H1 (cell line): ENCODE measurements at places on chromosomes 16 and 17.

GRCh38 chr17:81992306-81993102 lies 15.1 kb downstream of the ASPSCR1 start:
- DNase-seq, result no peak

GRCh38 chr17:63503341-63503705 lies 19.8 kb upstream of the KCNH6 start:
- DNase-seq, result no peak

DNA sequence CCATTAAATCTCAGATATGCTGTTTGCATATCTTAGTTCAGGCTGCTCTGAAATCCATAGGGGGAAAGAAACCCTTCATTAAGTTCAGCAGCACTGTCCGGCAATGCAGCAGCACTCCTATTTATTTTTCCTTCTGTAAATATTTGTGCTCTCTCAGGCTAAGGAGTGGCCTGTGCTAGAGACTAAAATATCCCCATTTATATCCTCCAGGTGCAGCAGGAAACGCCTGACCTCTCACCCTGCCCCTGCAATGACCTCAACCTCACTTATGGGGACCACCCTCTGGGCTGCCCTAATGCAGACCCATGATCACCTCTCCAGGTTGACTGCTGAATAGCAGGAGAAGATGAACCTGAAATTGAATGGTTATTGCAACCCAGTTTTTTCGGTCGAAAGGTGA lies 165.0 kb upstream of the ELAC2 start:
- DNase-seq, result no peak

DNA sequence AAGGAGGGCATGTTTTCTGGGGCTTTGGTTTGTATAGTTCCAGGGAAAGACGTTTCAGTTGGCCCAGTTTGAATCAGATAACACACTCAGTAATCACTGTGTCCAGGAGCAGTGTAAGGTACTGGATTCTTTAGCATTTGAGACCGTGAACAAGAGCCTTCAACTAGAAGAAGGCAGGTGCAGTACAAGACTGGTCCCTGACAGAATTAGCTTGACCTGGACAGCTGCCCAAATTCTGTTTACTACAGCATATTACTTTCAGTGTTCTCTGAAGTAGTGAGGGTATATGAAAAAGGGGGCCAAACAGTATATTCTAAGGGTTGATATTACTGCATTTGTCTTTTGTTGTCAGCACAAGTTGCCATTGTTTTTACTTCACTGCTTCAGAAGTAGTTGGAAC lies 81.3 kb downstream of the COX10 start:
- DNase-seq, result no peak

GRCh38 chr17:48954300-48954755 lies 9.7 kb upstream of the SNF8 start:
- DNase-seq, result peak; percentile 70

GRCh38 chr17:36707904-36708303 lies 106.5 kb downstream of the MRM1 start:
- no peak for DNase-seq

GRCh38 chr16:57617604-57618111 lies 10.8 kb upstream of the ADGRG1 start:
- no peak for DNase-seq

- no peak for DNase-seq
Observed at GRCh38 chr17:48445248-48445620, 15.2 kb upstream of the SKAP1 start.

GRCh38 chr17:48721009-48721402 lies 1.3 kb downstream of the PRAC1 start:
- DNase-seq, result no peak

DNA sequence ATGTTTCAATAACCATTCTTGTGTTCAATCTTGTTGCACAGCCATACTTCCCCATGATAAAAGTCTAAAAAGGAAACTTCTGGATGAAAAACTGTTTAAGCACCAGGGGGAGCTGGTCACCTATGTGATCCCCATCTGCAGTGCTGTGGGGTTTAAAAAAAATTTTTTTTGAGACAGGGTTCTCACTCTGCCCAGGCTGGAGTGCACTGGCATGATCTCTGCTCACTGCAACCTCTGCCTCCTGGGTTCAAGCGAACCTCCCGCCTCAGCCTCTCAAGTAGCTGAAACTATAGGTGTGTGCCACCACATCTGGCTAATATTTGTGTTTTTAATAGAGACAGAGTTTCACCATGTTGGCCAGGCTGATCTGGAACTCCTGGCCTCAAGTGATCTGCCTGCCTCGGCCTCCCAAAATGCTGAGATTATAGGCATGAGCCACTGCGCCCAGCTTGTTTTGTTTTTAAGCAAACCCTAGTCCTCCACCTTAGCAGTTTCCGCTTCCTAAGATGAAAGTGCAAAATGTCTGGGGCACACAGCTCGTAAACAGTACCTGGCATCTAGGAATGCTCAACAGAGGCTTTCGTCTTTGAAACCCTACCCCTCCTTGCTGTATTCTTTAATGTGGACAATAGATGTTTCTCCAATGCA lies 25.4 kb downstream of the DNAJA2 start:
- DNase-seq, result no peak

DNA sequence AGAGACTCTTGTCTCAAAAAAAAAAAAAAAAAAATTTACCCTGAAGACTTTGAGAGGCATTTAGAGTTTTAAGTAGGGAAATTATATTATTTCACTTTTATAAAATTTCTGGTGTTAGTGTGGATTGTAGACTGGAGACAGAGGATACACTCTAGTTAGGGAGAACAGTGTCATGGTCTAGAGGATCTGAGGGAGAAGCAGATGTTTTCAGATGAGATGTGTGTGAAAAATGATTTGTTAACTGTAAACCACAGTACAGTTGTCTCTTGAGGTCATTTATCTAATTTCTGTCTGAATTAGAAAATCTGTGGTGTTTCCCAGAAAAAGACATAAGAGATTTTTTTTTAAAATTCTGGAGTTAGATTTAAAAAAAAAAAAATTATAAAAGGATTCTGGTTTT lies 54.8 kb downstream of the NUP88 start:
- DNase-seq, result no peak

DNA sequence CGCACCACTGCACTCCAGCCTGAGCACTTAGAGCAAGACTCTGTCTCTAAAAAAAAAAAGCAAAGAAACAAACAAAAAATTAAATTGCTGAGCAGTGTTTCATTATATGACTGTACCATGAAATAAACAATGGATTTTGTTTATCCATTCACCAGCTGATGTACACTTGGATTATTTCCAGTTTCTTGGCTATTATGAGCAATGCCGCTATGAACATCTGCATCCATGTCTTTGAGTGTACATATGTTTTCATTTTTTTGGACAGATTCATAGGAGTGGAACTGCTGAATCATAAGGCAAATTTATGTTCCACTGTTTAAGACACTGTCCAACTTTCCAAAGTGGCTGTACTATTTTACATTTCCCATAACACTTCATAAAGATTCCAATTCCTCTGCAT lies 8.0 kb downstream of the RNF157 start:
- DNase-seq, result no peak

DNA sequence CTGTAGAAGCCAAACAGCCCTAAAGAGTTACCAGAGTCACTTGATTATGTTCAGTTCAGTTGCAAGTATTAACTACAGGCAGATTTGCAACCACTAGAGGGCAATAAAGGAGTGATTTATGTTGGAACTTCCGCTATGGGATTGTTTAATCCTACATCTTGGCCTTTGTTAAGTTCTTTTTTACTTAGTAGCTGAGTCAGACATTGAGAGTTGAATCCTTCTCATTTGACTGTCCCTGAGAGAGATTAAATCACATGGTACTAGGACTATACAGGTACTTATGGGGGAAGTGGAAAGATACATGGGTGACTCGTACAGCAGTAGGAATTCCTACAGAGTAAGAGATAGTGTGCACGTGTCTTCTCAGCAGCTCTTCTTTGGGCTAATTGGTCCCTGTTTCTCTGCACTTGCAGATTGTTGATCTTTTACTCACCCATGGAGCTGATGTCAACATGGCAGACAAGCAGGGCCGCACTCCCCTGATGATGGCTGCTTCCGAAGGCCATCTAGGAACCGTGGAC lies 40.3 kb downstream of the CYB561 start:
- DNase-seq, result no peak

DNA sequence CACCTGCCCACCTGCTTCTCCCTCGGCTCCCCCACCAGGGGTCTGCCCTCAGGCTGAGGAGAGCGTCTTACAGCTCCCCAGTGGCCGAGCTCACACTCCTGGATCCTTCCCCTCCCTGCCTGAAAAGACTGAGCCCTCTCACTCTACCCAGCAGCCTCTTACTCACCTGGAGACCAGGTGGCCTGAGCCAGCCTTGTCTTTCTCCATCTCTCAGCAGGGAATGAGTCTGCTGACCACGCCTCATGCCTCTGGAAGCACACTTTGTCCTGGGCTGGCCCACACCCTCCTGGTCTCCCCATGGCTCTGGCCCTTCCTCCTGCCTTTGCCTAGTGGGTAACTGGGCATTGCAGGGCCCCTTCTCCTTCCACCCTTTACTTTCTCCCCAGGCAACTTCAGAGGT lies 177.2 kb downstream of the ENGASE start:
- no peak for DNase-seq

GRCh38 chr16:70786020-70786755 lies 14.8 kb downstream of the VAC14 start:
- no peak for DNase-seq

GRCh38 chr17:36089888-36090836 lies at the start of gene CCL3:
CCL3 (minus strand) TSS chr17:36090143; CDS start chr17:36090058, 85 bp downstream.
- no peak for DNase-seq

- peak; percentile 86 for DNase-seq
Observed at GRCh38 chr16:11667824-11668622, at the start of gene SNN. SNN (plus strand) TSS chr16:11668455; CDS start chr16:11676060, 7,605 bp downstream.

DNA sequence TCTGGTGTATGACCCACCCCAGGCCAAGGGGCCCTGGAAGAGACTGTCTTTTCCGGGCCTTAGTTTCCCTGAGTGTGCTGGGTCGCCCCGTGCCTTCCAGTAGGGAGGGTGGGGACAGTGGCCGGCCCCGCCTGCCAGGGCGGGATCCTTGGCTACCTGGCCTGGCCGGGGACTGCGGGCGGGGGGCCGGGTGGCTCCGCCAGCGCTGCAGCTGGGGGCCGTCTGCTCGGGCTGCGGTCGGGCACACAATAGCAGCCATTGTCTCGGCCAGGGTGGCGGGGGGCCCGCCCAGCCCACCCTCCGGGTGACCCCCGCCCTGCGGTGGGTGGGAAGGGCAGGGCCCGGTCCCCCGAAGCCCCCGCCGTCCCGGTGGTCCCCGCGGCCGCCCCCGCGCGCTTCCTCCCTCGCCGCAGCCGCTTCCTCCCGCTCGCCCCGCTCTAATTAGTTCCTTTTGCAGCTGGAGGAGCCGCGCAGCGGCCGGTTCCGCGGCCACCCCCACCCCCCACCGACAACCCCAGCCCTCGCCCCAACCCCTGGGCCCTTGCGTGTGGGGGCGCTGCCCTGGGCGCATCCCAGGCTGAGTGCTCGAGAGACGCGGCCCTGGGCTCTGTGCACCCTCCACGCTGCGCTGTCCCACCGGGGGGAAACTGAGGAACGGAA lies 11.6 kb downstream of the GLIS2 start:
- no peak for DNase-seq

DNA sequence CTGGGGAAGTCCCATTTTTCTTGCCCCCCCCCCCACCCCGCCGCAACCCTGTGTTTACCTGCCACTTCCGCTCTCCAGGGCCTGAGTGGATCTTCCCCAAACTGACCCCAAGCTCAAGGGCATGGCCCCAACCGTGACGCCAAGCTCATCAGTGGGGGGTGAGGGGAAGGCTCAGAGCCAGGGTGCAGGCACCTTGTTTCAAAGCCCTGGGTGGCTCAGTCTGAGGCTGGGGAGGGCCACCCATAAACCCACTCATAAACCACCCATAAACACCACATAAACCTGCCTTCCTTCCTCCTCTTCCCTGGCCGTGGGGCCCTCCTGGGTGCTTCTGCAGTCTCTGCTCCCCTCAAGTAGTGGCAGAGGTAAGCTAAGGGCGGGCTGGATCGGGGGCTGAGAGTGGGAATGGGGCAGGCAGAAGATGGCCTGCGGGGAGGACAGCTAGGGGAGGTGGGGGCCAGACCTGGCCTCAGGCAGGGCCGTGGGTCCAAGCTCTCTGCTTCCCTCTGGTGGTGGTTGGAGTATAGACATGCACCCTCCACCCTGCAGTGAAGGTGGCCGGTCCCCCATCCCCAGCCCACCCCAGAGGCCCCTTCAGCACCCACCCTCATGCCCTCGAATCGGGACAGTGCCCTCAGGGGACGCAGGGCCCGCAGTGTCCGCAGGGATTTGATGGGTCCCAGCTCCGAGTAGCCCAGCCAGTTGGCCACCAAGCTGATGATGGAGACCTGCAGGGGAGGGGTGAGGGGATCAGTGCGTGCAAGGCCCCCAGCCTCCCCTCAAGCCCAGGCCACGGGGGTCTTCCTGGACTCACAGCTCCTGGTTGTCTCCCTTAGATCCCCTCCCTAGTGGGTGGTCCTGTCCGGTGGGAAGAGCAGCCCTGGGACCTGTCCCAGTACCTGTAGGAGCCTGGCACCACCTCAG lies 14.6 kb upstream of the CD79B start:
- peak; percentile 85 for DNase-seq

DNA sequence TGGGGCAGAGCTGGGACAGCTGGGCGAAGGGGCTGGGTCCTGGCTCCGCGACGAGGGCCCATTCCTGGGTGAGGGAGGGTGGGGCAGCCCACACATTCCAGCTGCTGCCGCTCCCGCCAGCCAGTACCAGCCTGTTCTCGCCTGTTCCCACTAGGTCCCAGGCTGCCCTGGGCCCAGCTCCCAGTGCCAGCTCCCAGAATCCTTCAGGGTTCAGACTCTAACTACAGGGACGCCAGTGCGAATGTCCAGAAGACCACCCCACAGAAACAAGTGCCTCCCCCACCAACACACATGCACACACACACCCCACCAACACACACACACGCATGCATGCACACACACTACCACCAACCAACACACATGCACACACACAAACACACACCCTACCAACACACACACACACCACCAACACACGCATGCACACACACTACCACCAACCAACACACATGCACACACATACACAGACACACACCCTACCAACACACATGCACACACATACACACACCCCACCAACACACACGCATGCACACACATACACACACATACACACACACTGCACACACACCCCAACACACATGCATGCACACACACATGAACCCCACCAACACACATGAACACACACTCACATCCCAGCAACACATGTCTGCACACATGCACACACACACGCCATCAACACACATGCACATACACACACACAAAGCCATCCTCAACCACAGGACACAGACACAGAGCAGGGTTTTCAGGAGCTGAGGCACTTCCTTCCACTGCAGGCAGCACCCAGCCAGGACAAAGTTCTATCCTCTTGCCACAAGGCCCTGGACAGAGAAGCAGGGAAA lies 27.5 kb upstream of the KRT17 start:
- no peak for DNase-seq

GRCh38 chr16:87487361-87487924 lies 5.4 kb downstream of the ZCCHC14 start:
- DNase-seq, result peak; percentile 15
